ENCODE measurements at places on chromosomes 12 and 14.
A peak's percentile ranks its signal among the peaks of the same experiment; 100 is the strongest.

DNA sequence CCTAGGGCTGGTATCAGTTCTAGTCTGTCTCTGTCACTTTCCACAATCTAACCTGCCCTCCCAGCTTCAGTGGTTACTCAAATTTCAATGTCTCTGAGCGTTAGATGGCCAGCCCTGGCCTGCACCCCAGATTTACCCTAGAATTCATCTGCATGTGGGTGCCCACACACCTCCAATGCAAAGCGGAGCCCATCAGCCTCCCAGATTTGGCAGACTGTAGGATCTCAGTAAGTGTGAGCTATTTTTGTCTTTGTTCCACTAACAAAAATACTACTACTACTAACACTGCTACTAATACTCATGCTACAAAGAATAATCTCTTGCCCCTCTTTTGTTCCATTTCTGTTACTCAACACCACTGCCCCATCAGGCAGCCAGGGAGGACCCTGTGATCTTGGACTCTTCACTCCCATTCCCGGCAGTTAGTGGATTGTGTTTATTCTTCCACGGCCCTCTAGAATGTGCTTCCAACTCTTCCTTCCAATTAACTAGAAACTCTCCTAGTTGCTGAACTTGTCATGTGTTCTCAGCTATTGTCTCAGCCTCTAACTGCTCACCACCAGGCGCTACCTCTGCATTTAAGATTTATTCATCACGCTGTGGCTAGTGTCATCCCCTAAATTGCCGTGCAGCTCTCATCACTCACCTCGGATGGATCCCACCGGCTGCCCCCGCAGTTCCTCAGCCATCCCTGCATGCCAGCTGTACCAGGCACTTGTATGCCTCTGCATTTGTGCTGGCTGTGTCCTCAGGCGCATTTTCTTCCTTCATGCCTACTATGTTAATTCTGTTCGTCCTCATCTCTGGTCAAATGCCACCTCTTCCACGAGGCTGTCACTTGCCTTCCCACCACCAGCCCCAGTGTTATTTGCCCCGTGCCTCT is 150.6 kb upstream of the HIF1A start:
- no peak for DNase-seq

GRCh38 chr12:120536064-120536791 is 2.1 kb downstream of the RNF10 start:
- DNase-seq = no peak

DNA sequence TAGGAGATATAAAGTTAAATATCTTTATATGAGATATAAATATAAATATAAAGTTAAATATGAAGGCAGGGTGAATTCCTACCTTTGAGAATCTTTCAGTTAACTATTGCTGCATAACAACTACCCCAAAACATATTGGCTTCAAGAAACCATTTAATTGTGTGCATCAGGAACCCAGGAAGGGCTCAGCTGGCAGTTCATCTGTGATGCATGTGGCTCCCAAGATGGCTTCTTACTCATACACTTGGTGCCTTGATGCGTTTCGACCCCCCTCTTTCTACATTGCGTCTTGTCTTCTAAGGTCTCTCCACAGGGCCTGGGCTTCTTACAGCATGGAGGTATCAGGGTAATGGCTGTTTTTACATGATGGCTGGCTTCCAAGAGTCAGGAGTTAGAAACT is 253.9 kb upstream of the CRY1 start:
- DNase-seq = no peak

GRCh38 chr14:66069830-66070541 is 416.2 kb upstream of the CCDC196 start:
- no peak for DNase-seq

DNA sequence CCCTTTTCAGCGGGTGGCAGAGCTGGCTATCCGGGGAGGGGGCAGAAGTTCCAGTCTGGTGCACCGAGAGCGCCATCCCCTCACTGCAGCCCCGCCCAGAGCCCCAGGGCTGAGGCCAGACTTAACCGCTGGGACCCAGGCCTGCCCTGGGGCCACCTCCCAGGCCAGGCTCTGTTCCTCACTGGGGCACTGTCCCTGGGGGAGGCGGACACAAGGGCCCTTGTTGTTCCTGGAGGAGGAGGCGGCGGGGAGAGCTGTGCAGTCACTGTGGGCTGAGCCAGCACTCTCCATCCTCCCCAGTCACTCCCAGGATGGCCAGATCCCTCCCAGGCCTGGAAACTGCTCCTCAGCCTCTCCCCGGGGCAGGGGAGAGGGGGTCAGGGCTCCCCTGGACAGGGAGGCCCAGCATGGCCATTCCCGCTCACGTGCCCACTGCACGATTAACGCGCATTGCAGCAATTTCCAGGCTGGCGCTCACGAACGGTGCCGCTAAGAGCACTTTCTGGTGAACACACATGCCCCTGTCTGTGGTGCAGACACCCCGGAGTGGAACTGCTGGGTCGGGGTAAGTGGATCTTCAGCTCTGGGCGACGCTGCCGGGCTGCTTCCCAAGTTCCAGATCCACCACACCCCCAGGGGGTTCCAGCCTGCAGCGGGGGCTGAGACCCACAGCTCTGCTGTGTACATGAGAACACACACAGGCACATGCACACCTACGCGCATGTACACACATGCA is 89.8 kb upstream of the SFSWAP start:
- DNase-seq = no peak

DNA sequence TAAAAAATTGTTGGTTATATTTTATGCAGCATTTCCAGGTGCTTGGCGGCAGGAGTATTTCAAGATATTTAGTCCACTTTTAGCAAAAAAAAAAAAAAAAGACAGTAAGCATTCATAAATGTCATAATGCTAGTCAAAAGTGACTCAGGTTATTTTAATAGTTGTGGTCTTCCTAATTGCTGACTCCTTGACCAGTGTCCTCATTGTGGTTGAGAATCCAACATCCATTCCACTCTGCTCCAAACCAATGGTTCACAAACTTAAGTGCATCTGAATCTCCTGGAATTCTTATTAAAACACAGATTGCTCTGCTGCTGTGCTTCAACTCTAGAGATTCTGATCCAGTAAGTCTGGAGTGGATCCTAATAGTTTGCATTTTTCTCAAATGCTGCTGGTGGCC is 71.4 kb downstream of the AKAP6 start:
- peak; percentile 56 for DNase-seq

DNA sequence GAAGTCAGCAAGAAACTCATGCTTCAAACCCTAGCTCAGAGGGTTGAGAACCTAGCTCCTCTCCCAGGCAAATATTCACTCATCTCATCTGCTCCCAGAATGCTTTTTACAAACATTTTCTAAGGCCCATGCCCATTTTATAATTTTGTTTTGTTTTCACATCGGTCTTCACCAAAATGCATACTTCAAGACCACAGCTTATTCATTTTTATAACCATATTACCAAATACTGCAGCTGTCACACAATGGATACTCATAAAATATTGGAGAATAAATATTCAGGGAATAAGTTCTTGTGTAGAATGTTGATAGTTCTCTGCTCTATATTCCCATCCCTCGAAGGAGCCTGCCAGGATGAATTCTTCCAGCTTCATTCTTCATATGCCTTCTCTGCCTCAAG is 50.8 kb upstream of the HOXC13 start:
- DNase-seq = no peak

- no peak for DNase-seq
Measured at GRCh38 chr12:116922194-116922897, 11.6 kb downstream of the FBXW8 start.

- DNase-seq = peak; percentile 34
Measured at GRCh38 chr14:100304825-100305323, 1.4 kb downstream of the SLC25A29 start.

- DNase-seq = no peak
Measured at GRCh38 chr12:90253136-90253535, 544.5 kb upstream of the ATP2B1 start.

GRCh38 chr12:1297639-1298175 is 296.7 kb downstream of the FBXL14 start:
- no peak for DNase-seq

DNA sequence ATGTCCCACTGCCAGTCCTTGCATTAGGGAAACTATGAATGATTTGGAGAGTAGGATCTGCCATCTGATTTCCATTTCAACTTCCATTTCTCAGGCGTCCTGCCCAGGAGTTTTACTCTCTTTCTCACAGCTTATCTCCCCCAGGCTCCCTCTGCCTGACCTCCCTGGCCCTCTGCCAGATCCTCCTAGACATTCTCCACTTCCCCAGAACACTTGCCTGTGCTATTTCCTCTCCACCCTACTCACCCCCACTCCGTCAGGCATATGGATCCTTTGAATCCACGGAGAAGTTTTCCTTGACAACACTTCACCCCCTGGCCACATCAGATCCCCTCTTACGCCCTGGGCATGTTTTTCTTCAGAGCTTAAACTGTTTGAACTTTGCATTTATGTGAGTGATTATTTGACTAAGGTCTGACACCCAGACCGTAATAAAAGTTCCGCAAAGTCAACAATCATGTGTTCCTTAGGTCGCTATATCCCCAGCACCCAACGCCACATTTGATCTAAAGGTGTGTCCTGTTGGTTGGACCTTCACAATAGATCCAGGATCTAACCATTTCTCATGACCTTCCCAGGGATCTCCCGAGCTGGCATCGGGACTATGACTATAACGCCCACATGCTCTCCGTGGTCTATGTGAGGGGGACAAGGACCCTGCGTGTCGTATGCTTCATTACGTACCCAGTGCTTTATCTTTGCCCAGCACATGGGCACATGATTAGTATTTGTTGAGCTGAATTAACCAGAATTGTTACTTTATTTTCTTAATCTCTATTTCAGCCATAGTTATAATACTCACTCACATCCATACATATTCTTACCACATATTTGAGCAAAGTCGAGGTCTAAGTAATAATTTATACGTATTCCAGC is 255.8 kb upstream of the FOXN3 start:
- no peak for DNase-seq

- DNase-seq = no peak
Measured at GRCh38 chr14:101061411-101062064, 158.0 kb upstream of the RTL1 start.

- DNase-seq = no peak
Measured at GRCh38 chr14:104822821-104823615, 22.1 kb downstream of the ZBTB42 start.

DNA sequence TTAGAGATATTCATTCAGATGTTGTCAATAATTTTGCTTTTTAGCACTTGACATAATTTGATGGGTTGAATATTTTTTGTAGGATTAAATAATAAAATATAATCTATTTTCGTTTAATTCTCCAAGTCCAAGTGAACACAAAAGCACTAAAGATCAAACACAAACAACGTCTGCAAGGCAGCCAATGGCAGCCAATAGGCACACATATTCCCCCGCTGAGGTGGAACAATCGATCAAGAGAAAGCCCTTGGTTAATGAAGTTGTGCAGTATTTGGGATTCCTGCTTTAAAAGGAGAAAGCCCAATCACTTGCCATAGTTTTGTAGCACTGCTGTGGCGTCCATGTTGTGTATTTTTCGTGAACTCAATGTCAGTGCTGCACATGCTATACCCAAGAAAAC is 1.5 kb downstream of the DHRS7 start:
- DNase-seq = no peak

DNA sequence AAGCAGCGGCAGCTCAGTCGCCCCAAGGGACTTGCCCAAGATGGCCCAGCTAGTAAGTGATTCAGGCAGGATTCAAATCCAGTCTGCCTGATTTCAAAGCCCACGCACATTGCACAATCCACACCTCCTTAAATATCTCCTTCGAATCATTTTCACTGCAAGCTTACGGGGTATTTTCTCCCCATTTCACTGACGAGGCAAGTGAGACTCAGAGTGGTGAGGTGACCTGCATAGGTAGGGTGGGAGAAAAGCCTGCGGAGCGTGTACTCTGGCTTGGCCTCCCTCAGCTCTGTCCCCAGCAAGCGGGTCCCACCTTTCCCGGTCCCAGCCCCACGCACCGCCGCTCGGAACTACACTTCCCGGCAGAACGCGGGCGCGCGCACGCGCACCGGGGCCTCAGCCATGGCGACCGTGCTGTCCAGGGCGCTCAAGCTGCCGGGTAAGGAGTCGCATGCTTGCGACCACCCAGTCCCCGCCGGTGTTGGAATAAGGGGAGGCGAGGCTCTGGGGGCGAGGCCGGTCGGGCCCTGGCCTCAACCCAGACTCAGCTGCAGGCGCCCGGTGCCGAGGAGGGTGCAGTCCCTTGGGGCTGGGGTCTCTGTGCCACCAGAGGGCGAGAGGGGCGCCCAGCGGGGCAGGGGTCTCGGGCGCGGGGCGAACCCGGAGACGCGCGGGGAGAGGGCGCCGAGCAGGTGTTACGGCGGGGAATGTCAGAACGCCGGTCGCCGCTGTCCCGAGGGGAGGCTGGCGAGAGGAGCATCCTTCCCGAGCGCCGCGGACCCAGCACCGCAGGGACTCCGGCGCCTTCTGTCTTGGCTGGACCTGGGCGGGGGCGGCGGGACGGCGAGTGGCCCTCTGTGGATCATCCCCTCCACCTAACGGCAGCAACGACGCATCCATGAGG is at the start of gene FAM234B:
TSS of gene FAM234B (plus strand) at position 380 of the 904 bp plus-strand sequence. CDS start at position 403, 23 bp downstream.
- DNase-seq = peak; percentile 97

- peak; percentile 62 for DNase-seq
Measured at GRCh38 chr12:104877103-104877705, 80.9 kb downstream of the SLC41A2 start.

DNA sequence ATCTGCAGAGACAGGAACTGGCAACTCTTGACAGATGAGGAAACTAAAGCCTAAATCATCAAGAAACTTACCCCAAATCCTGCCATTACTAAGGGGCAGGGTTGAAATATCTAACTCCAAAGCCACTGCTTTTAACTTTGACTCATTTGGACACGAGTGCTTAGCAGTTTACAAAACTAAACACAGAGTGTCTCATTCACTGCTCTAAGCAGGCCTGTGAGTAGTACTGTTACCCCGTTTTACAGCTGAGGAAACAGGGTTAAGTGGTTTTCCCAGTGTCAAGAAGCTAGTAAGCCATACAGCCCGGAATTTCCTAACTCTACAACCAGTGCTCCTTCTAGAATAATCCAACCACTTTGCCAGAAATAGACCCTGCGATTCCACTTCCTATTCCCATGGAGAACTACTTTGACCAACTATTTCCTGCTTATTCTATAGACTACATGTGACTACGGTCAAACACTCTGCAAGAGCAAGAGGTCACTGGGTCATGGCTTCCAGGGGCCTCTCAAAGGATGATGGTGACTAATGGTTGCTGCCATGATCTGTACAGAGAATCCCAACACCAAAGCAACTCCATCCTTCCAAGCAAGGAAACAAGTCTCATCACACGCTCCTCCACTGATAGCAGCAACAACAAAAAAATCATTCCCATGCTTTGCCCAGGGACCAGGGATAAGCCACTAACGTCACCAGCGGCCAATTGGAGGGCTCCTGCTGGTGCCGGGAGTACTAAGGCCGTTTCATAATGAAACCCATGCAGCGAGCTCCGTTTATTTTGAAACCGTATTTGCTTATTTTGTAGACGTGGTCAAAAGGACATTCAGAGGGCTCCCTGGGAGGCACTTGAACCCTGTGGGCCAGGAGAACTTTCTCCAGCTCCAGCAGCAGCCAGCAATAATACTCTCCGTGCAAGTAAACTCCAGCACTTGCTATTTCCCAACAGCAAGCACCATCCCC is 56.3 kb downstream of the NUAK1 start:
- DNase-seq = no peak

DNA sequence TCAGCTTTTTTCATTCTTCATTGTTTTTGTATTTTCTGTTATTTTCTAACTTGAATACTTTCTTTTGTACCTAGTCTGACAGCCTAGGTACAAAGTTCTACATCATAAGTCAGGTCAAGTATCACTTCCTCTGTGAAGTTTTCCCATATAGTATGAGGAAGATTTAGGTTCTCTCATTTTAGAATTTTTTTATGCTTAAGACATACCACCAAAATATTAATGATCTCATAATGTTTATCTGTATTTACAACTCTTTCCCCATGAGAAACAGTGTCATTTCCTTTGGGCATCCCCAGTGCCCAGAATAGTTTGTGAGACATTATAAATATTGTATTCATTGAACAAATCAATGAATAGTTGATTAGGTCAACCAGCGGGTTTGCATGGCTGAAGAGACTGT is 3.1 kb upstream of the ATF7IP start:
- DNase-seq = no peak
